ENCODE measurements at places on chromosomes 16 and 17.
A peak's percentile ranks its signal among the peaks of the same experiment; 100 is the strongest.

- DNase-seq, result no peak
Observed at GRCh38 chr16:23889189-23889588, 53.4 kb downstream of the PRKCB start.

DNA sequence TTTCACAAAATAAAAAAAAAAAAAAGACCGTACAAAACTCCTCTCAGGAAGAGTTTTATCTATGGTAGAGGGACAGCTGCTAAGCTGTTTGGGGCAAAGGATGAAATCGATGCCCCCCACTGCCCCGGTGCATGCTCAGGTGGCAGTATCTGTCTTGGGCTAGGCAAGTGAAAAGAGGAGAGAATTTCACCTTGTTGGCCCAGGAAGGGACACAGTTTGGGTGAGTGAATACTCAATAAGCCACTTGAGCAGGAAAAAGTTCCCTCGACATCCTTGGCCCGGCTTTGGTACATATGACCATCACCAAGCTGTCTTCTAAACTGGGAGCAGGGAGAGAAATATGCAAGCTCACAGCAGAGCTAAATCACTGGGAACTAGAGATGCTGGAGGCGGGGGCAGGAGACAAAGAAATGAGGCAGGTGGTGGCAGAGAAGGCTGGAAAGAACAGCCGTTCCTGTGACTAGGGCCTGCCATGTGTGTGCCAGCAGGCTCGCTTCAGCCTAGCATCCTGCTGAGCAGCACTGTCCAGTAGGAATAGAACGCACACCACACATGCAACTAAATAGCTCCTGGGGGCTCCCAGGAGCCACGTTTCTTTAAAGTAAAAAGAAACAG lies 8.2 kb upstream of the EIF1 start:
- no peak for DNase-seq

GRCh38 chr16:47045459-47045858 lies 72.0 kb upstream of the DNAJA2 start:
- DNase-seq, result no peak

DNA sequence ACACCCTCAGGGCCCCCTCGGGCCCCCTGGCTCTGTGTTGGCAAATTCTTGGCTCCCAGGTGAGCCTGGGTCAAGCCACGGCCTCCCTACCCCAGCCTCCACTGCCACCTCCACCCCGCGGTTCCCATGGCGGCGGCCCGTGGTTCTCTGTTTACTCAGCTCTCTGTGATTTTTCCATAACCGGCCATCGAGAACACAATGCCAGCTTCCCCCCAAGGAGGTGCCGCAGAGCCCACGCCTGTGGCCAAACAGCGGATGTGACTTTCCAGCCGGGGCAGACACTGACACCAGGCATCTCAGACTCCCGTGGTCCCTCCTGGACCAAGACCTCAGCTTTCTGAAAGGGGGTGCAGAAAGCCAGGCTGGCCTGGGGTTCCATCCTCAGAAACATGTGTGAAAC lies 21.6 kb upstream of the ATP2A3 start:
- DNase-seq, result no peak

DNA sequence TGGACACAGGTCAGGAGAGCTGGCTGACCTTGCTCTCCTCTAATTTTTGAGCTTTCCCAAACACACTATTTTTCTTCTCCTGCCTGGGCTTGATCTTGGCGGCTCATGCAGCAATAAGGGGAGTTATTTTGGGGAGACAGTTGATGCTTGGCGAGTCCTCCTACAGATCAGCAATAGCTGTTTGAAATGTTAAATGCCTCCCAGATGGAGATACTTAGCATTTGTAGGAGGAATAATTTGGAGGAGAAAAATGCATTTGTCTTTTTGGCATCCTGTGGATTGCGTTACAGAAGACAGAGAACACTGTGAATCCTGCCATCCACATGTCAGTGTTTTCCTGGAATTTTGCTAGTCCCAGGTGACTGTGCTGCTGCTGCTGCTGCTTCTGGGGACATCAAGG lies 328.0 kb upstream of the XYLT1 start:
- no peak for DNase-seq

DNA sequence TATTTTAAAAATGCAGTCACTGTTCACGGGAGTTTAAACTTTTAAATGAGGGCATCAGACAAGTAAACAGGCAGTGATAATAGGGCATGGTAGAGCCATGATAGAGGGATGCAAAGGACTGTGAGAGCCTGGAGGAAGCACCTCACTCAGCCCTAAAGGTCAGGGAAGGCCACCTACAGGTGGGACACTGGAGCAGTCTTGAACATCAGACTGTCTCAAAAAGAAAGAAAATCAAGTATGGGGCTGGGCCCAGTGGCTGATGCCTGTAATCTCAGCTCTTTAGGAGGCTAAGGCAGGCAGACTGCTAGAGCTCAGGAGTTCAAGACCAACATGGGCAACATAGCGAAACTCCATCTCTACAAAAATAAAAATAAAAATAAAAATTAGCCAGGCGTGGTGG lies 31.0 kb upstream of the DHRS7B start:
- DNase-seq, result no peak

- DNase-seq, result peak; percentile 87
Observed at GRCh38 chr17:50935221-50935995, 69.3 kb upstream of the TOB1 start.

- DNase-seq, result no peak
Observed at GRCh38 chr16:13912891-13913290, 7.1 kb upstream of the ERCC4 start.

DNA sequence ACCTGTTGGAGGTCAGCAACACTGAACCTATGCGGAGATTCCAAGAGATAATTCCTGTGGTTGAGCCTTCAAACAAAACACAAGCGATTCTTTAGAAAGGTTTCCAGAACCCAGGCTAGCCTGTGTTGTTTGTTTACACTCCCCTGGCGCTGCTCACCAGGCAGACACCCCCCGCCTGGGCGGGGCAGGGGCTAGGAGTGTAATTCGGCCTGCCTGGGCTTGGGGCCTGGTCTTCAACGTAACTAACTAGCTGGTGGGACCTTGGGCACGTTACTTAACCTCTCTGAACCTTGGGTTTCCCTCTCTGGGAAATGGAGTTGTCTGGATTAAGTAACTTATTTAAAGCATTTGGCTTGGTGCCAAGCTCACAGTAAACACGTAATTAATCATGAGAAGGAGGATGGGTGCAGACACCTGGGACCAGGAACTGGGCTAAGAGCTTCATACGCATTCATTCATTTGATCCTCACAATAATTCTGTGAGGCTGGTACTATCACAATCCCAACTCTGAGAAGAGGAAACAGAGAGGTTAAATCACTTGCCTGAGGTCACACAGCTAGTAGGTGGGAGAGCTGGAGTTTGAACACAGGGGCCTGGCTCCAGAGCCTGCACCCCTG lies 7.6 kb upstream of the ARHGAP27 start:
- DNase-seq, result no peak

- DNase-seq, result no peak
Observed at GRCh38 chr17:61474235-61474927, 22.2 kb downstream of the TBX4 start.

DNA sequence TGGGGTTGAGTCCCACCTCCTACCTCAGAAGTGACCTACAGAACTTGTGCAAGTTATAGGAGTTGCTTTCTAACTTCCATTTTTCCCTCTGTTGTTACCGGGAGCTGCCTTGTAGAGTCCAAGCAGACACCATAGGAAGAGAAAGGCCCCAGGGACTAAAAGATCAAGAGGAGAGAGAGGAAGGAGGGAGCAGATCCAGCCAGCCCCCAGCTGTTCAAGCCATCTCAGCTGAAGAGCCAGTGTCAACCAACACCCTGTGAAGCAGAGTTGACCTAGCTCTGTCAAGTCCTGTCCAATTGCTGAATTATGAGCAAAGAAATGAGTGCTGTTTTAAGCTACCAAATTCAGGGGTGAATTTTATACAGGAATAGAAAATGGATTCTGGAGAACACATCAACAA lies 34.9 kb upstream of the CACNG4 start:
- no peak for DNase-seq

DNA sequence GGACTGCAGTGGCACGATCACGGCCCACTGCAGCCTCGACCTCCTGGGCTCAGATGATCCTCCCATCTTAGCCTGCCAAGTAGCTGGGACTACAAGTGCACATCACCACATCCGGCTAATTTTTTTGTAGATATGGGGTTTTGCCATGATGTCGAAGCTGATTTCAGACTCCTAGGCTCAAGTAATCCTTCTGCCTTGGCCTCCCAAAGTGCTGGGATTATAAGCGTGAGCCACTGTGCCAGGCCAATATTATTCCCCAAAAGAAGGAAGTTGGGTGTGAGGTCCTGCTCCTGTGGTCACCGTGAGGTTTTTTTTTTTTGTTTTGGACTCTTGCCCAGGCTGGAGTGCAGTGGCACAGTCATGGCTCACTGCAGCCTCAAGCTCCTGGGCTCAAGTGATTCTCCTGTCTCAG lies 1.5 kb downstream of the AMZ2 start:
- DNase-seq, result peak; percentile 81

DNA sequence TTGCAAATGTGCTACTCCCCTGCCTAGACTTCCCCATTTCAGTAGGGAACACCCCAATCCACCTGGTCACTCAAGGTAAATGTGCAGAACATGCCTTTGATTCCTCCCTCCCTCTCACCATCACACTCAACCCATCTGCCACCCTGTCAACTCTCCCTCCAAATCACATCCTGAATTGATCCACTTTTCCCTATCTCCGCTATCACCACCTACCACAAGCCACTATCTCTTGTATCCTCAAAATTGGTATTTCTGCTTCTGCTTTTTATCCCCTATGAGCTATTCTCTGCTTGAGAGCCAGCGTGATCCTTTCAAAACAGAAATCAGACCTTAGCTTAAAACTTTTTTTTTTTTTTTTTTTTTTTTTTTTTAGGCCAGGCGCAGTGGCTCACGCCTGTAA lies 5.4 kb upstream of the NOL11 start:
- DNase-seq, result no peak

DNA sequence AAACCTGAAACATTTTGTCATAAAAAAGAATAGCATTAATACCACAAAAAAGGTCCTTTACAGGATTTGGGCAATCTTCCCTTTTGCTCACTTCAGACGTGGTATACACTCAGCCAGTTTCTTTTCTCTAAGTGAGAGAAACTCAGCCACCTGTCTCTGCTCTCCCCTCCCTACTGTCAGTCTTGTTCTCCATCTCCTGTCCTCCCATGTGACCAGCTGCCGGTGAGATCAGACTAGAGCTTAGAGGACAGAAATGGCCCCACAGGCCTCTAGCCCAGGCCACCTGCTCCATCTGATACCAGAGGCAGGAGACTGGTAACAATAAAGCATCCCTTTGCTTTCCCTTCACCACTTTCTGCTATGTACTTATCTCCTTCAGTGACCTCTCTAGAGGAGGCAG lies 34.9 kb downstream of the CMC2 start:
- DNase-seq, result no peak

- no peak for DNase-seq
Observed at GRCh38 chr17:66782851-66783250, 52.1 kb upstream of the CACNG5 start.

Measured in CD14-positive monocyte (primary cell).